MV-4-11 (cell line): ENCODE measurements at places on chromosomes 6 and 20.

DNA sequence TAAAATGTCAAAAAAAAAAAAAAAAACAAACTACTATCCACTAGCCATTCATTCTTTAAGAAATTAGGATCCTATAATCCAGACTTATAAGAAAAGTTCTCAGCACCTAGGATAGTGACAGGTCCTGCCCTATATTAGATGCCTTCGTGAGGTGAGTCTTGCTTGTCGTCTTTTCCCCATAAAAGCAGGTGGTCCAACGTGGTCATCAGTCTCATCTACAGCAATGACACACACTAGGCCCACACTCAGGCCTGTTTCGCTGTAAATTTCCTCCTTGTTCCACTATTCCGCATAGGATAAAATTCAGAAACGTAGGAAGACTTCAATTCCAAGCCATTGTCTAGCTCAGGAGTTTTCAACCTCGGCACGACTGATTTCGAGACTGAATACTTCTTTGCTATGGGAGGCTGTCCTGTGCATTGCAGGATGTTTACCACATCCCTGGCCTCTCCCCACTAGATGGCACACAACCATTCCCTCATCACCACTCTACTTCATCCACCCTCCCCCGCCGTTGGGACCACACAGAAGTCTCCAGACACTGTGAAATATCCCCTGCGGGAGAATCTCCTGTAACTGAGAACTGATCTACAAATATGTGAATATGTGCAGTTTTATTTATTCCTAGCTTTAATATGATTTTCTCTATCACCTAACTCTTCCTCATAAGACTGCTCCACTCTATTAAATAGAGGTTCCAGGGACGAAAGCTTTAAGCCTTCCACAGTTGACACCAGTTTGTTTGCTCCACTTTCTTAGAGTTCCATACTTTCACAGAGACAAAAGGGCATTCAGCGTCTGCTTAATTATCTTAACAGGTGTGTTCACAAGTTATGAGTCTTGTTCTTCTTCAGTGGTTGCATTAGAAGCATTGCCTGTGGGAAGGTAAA lies 346.3 kb downstream of the BMP2 start:
- no peak for DNase-seq

DNA sequence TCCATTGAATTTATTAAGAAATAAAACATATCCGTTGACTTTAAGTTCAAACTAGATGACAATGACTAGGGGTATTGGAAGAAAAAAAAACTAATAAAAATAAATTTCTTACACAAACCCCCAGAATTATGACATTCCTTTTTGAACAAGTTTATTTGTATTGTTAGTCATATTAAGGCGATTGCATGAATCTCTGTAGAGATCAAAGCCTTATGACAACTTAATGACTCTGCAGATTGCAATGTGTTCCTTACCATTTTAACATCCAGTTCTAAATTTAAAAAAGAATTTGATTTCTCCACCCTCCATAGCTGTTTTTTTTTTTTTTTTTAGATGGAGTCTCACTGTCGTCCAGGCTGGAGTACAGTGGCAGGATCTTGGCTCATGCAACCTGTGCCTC lies 189.8 kb upstream of the CEP162 start:
- DNase-seq = no peak

DNA sequence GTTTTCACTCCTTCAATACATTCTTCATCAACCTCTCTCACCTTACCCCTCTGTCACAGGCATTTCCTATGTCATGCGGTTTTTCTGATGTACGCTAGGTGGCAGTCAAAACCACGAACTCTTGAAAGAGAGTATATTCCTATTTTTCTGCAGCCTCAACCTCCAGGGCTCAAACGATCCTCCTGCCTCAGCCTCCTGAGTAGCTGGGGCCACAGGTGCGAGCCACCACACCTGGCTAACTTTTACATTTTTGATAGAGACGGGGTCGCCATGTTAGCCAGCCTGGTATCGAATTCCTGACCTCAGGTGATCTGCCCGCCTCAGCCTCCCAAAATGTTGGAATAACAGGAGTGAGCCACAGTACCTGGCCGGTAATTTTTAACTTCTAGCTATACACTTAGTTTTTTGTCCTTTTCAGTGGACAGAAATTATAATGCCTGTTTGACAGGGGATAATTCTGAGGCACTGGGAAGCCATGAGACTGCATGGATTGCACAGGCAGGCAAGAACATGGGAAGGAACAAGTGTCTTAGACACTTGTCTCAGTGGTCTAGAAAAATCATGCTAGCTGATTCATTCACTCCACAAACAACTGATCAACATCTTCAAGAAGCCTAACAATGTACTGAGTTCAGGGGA lies 22.5 kb upstream of the HFE start:
- peak; percentile 59 for DNase-seq

GRCh38 chr20:44758247-44759101 lies 12.8 kb downstream of the KCNK15 start:
- DNase-seq = no peak

- no peak for DNase-seq
Measured at GRCh38 chr6:96450770-96451130, 70.9 kb upstream of the UFL1 start.

DNA sequence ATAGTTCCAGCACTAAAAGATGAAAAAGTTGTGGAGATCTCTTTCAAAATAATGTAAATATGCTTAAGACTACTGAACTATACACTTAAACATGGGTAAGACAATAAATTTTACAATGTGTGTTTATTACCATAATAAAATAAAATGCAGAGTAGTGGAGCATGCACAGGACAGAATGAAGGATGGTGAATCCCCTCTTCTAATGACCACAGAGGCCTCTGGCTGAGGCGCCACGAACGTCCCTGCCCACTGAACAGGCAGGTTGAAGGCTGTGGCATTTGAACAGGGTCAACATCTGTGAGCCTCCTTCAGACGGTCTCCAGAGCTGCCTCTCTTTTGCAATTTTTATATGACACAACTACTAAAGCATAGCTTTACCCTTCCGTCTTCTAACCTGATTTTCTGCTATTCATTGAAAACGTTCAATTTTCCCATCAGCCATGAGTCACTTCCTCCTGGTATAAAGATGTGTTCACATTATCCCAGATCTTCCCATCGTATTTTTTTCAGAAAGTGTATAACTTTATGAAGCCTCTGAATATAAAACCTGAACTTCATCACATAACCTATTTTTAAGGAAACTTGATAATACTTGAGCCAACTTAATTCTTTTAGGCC lies 37.8 kb downstream of the ADGRF4 start:
- no peak for DNase-seq

- DNase-seq = peak; percentile 74
Measured at GRCh38 chr6:39361657-39362486, 39.4 kb upstream of the KCNK16 start.

GRCh38 chr6:139313229-139313628 lies 21.4 kb upstream of the TXLNB start:
- no peak for DNase-seq

DNA sequence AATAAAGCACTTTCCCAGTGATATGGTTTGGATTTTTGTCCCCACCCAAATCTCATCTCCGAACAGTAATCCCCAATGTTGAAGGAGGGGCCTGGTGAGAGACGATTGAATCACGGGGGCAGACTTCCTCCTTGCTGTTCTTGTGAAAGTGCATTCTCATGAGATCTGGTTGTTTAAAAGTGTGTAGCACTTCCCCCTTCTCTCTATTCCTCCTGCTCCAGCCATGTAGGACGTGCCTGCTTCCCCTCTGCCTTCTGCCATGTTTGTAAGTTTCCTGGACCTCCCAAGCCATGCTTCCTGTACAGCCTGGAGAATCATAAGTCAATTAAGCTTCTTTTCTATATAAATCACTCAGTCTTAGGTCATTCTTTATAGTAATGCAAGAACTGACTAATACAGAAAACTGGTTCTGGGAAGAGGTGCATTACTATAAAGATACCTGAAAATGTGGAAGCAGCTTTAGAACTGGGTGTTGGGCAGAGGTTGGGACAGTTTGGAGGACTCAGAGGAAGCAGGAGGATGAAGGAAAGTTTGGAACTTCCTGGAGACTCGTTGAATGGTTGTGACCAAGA lies 7.4 kb downstream of the EPM2A start:
- peak; percentile 62 for DNase-seq

DNA sequence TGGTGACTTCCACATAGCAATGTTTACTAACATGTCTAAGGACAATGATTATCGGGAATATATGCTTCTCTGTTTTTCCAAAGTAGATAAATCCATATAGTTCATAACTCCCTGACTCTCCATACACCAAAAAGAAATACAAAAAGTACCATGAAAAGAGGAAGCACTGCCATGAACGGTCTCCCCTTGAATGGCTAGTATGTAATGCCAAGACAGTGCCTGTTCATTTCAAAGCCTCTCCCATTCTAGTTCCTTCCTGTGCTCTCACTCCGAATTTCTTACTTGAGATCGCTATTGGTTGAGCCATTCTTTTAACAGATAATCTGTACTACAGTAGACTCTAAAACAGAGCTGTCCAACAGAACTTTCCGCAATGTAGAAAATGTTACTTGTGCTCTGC lies 54.8 kb upstream of the EDN1 start:
- DNase-seq = peak; percentile 54

- DNase-seq = no peak
Measured at GRCh38 chr20:49501917-49502316, 19.4 kb upstream of the KCNB1 start.

GRCh38 chr6:148501178-148501590 lies 158.5 kb downstream of the SASH1 start:
- no peak for DNase-seq

DNA sequence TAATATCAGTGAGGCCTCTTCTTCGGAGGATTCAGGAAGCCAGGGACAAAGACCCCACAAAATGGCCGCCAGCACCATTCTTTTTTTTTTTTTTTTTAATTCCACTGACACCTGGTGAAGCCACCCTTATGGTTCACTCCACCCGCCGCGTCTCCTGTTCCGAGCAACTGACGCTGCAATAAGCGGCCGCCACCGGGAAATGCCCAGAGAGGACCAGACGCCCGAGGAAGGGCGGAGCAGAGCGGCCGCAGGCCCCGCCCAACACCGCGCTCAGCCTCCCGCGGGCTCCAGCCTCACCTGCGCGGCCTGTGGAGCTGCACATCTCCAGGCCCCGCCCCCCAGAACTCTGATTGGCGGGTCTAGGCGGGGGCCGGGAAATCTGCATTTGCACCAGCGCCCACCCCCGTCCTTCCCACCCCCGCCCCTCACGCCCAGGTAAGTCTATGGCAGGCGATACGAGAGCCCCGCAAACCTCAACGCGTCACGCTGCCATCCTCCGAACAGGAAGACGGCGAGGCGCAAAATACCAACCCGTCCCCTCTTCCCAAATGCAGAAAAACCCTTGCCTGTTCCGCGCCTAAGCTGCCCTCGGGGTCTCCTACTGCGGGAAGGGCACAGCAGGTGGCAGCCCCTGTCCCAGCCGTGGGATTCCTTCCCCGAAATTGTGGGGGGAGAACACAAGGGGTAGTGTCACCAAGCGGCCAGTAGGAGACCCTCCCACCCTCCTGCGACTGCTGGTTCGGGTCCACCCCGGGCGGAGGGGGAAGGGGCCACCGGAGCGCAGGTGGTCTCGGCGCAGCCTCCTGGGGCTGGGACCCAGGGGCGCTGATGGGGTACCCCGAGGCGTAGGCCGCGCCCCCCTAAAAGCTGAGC lies 960 bp downstream of the ATP9A start:
- DNase-seq = no peak
